Mesendoderm (in vitro differentiated cells): ENCODE measurements at places on chromosomes 11 and 22.

GRCh38 chr11:83097429-83098075 is 25.9 kb upstream of the RAB30 start:
- no peaks in the 10 kb centered on the region for H3K4me1 ChIP-seq
- no peaks in the 10 kb centered on the region for H3K36me3 ChIP-seq
- H3K27me3 ChIP-seq = no peaks in the 10 kb centered on the region
- H3K4me3 ChIP-seq = no peak overlapping the region
- no peak overlapping the region for H3K27ac ChIP-seq

DNA sequence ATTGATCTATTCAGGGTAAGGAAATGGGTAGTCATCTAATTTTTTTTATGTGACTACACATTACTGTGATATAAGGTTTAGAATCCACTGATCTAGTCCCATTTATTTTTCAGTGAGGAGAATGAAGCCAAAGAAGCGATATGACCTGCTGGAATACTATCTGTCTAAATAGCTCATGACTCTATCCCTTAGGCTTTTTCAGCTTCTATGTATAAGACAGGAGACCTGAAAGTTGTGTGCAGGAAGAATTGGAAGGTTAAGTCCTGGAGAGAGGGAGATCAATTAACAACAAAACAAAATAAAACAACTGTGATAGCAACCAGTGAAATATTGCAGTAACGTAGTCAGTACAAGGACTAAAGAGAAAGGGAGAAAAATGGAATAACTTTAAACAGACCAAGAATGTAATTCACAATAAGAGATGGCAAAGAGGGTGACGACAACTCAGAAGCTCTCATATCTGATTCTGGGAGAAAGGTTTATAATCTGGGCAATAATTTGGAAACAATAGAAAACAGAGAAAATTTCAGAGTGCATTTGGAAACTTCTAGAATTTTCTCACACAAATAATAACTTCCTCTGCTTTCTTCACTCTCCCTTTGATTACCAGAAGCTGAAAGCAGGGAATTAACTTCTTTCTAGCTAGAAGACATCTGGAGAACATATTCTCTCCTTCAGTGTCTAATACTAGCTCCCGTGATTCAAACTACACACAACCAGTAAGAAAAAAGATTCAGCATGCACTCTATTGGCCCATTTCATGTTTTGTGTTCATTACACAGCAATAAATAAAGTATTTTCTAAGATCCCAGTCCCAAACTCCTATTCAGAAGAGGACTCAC is 19.2 kb upstream of the CASP12 start:
- no peak overlapping the region for H3K27ac ChIP-seq
- H3K27me3 ChIP-seq = no peaks in the 10 kb centered on the region
- no peaks in the 10 kb centered on the region for H3K4me1 ChIP-seq
- H3K4me3 ChIP-seq = no peak overlapping the region

DNA sequence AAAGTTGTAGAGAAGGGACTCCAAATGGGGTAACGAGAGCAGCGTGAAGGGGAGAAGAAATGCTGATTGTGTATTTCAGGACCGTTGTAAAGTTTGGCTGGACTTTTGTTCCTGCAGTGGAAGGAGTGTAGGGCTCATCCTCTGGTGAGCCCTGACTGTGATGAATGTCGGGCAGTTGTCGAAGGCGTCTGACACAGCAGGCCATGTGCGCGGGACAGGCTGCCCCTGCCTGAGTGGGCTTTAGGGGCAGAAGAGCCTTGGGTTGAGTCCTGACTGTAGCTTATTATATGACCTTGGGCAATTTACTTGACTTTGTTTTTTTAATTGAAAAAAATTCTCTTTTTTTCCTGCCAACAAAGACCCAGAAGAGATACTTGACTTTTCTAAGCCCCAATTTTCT is 3.1 kb downstream of the TRMU start:
- peaks cover 5% of the 10 kb centered on the region for H3K4me1 ChIP-seq
- no peak overlapping the region for H3K4me3 ChIP-seq
- H3K36me3 ChIP-seq = peaks cover 23% of the 10 kb centered on the region
- no peak for DNase-seq
- no peak overlapping the region for H3K27ac ChIP-seq
- H3K27me3 ChIP-seq = no peaks in the 10 kb centered on the region

- H3K27ac ChIP-seq = no peak overlapping the region
- no peaks in the 10 kb centered on the region for H3K36me3 ChIP-seq
- no peaks in the 10 kb centered on the region for H3K27me3 ChIP-seq
- peaks cover 3% of the 10 kb centered on the region for H3K4me1 ChIP-seq
Observed at GRCh38 chr22:20438427-20438677, 727 bp upstream of the SCARF2 start.

DNA sequence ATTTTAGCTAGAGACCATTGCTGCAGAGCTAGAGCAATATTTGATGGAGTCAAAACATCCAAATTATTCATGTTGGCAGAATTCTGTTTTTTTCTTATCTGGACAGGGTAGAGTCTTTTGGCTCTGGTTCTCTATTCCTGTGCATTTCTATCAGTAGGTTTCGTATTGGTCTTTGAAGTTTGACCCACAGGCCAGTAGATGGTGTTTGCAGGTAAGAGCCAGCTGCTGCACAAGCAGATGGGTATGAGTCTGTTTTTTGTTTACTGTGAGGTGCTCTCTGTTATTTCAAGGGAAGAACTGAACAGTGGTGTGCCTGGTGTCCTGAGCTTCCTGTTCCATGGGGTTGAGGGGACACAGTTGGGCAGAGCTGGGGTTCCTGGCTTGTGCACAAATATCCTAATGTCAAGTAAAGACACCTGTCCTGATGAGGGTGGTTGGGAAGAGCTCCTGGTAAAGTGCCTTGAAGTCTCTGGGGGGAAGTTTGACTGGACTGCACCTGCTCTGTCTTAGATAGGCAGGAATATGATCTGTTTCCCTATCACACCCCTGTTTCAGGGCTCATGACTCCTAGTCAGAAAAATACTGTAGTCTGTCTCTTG is 34.0 kb upstream of the SLC22A25 start:
- DNase-seq = peak; percentile 43
- H3K27me3 ChIP-seq = no peaks in the 10 kb centered on the region
- H3K4me3 ChIP-seq = no peak overlapping the region
- no peaks in the 10 kb centered on the region for H3K4me1 ChIP-seq
- no peaks in the 10 kb centered on the region for H3K36me3 ChIP-seq

DNA sequence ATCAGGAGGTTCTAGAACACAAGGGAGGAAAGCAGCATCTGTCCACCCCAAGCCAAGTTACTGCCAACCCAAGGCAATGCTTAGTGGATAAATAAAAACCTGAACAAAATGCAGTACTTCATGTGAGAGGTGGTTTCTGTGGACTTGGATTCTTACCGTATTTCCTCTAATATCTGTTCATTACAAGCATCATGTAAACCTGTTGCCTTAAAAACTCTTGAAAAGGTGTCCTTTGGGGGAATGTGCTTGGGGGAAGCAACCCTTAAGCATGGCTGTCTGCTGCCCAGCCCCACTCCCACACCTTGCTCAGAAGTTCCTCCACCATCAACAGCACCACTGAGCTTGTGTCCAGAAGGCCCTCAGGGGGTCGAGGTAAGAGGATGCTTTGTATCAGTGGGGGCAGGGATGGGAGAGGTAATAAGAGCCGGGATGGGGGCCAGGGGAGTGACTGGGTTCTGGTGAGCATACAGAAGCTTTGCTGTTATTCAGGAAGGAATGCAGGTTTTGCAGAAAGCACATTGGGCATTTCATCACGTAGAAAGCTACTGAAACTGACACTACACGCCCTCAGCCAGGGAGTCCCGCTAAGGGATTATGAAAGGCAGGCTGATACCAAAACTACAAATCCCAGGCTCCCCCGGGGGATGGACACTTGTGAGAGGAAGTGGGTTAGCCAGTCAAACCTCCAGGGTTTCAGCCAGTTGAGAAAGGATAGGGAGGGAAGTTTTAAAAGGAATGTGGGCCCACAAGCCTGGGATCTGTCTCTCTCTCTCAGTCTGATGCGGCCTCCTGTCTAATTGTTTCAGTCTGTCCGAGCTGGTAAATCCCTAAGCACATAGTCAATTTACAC is 52.0 kb downstream of the KCNJ1 start:
- no peak overlapping the region for H3K27ac ChIP-seq
- no peaks in the 10 kb centered on the region for H3K36me3 ChIP-seq
- H3K4me3 ChIP-seq = no peak overlapping the region
- peak; percentile 97 for DNase-seq
- no peaks in the 10 kb centered on the region for H3K27me3 ChIP-seq

GRCh38 chr22:24555165-24556039 is at the start of gene SNRPD3:
Gene SNRPD3 (plus strand): TSS chr22:24555999. CDS start chr22:24557675, 1,676 bp downstream.
- no peaks in the 10 kb centered on the region for H3K27me3 ChIP-seq
- peak; percentile 99 for DNase-seq
- peaks cover 17% of the 10 kb centered on the region for H3K36me3 ChIP-seq
- H3K4me3 ChIP-seq = peak within 1 kb of the TSS; percentile 99
- peaks cover 13% of the 10 kb centered on the region for H3K4me1 ChIP-seq

GRCh38 chr11:33703788-33704187 is 3.2 kb upstream of the C11orf91 start:
- peaks cover 1% of the 10 kb centered on the region for H3K4me1 ChIP-seq
- no peaks in the 10 kb centered on the region for H3K27me3 ChIP-seq
- no peak for DNase-seq
- no peak overlapping the region for H3K27ac ChIP-seq

DNA sequence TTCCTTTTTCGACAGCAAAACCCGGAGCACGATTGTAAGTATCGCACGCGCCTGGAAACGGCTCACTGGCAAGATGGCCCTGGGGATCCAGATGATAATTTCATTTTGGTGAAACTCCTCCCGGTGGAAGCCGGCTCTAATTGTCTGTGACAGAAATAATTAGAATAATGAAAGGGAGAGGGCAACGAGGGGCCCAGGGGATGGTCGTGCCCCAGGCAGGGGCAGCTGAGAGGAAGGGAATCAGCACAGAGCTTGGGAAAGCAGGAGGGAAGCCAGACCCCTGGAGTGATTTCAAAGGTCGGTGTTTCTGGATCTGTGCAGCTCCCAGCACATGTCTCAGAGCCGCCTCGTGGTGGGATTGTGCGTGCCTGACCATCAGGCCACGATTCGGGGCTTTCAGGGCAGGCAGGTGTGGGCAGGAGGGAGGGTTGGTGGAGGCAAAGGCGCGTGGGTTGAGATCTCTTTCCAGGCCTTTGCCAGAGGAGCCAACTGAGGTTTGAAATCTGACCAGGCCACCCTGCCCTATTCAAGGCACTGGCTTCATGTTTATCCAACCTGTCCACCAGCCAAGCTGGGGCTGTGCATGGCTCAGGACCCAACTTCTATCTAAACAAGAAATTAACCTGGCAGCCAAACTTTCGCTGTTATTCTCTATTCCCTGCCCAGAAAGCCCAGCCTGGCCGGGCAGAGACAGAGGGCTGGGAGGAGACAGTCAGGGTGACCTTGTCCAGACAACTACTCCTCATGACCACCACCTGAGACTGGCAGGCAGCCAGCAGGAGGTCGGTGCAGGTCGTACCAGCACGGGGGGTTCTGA is 27.8 kb downstream of the ANO1 start:
- DNase-seq = no peak
- no peak overlapping the region for H3K27ac ChIP-seq
- H3K27me3 ChIP-seq = no peaks in the 10 kb centered on the region
- H3K4me1 ChIP-seq = no peaks in the 10 kb centered on the region
- H3K36me3 ChIP-seq = no peaks in the 10 kb centered on the region

DNA sequence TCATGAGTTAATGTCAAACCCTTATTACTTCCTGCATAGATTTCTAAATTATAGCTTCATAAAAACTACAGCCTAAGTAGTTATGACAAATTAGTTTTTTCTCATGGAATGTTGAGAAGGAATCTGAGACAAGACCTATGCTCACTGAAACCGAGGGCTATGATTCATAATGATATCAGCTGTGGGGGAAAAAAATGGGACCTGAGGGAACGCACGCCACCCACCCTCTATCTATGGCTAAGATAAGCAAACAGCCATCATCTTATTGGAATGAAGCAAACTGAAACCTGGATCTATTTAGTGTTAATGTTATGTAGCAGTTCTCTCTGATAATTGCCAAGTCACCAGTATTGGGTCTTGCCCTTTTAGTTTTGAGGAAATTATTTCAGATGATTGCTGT is 906.9 kb upstream of the RAG2 start:
- no peak overlapping the region for H3K27ac ChIP-seq
- peak; percentile 56 for DNase-seq
- H3K36me3 ChIP-seq = no peaks in the 10 kb centered on the region
- H3K4me3 ChIP-seq = no peak overlapping the region

GRCh38 chr11:75910426-75911145 is 95.6 kb downstream of the UVRAG start:
- H3K4me1 ChIP-seq = no peaks in the 10 kb centered on the region
- no peak overlapping the region for H3K27ac ChIP-seq
- H3K36me3 ChIP-seq = no peaks in the 10 kb centered on the region
- H3K4me3 ChIP-seq = no peak overlapping the region

- H3K36me3 ChIP-seq = no peaks in the 10 kb centered on the region
- H3K4me3 ChIP-seq = no peak overlapping the region
- H3K27me3 ChIP-seq = no peaks in the 10 kb centered on the region
- no peak overlapping the region for H3K27ac ChIP-seq
- no peak for DNase-seq
Observed at GRCh38 chr11:2796091-2796490, 89.5 kb downstream of the CDKN1C start.

- DNase-seq = no peak
- H3K4me1 ChIP-seq = no peaks in the 10 kb centered on the region
- H3K4me3 ChIP-seq = no peak overlapping the region
Observed at GRCh38 chr11:2366276-2366675, 10.8 kb upstream of the CD81 start.

- H3K27ac ChIP-seq = no peak overlapping the region
- H3K4me1 ChIP-seq = peaks cover 3% of the 10 kb centered on the region
- H3K36me3 ChIP-seq = no peaks in the 10 kb centered on the region
- H3K27me3 ChIP-seq = no peaks in the 10 kb centered on the region
- no peak for DNase-seq
Observed at GRCh38 chr11:129248618-129249017, 56.5 kb upstream of the ARHGAP32 start.

- H3K27ac ChIP-seq = no peak overlapping the region
- DNase-seq = no peak
- no peaks in the 10 kb centered on the region for H3K36me3 ChIP-seq
- H3K27me3 ChIP-seq = no peaks in the 10 kb centered on the region
Observed at GRCh38 chr11:100918551-100919500, 210.8 kb downstream of the PGR start.
